T-helper 2 cell treated with Interferon-gamma antibody and Interleukin-4, amounts not matched to agents 5 μg/mL and 100 μg/mL, for 36 hours (primary cell): ENCODE measurements at places on chromosomes 1 and 21.
A peak's percentile ranks its signal among the peaks of the same experiment; 100 is the strongest.

DNA sequence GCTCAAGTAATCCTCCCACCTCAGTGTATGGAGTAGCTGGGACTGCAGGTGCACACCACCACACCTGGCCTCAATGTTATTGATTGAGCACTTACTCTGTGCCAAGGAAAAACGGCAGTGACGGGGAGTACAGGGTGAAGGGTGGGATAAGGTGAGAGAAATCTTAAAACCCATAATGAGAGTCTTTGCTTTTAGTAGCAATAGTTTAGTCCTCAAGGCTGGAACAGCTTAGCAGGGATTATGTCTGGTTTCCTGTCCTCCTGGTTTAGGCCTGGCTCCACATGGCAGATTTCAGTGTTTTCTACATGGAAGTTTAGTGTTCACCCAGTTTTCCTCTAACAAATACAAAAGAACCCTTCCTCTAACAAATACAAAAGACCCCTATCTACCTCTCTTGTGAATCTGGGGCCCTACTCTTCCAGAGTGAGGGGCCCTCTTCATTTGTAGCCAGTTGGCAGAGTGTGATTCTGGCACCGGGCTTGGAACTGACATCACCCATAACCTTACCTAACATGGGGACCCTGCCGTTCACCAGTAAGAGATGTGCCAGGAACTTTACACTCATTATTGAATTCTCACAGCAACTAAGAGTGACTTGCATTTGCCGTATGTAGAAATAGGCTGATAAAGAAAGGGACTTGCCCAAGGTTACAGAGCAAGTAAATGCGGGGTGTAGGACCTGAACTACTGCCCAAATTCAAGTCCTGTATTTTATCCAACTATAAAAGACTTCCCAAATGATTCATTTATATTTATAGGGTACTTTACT lies 6.9 kb downstream of the ZNF691 start:
- DNase-seq = no peak

DNA sequence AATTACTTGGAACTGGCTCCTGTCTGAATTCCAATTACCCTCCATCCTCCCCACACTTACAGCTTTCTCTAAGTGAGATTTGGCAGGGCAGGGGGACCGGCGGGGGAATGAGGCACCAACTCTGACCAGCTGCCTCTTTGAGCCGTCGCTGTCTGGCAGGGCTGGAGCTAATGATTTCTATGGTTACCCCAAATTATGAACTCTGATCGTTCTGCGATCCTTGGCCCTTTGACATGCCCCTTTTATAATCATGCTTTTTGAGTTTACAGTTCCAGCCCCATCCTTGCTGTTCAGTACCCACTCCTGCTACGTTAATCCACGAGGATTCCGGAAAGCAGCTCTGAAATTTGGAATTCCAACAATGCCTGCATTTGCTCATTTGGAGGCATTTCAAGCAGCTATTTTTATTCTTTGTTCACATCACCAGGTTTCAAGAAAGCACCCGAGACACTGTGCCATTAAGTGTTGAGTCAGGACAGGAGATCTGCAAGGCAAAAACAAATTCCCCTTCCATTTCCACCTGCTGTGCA lies 54.6 kb upstream of the LBR start:
- no peak for DNase-seq

DNA sequence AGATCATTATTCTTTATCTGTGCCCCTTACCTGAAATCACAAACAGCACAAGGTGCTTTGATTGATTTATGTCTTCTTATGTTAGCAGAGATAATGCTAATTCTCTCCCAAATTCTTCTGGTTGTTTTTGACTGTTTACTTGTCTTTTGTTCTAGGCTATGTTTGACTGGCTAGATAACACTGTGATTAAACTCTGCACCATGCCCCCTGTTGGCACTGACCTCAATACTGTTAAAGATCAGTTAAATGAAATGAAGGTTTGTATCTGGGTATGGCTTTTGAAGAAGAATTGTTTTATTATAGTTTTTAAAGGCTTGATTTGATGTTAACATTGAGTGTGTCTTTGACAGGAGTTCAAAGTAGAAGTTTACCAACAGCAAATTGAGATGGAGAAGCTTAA lies 49.6 kb upstream of the BMP8A start:
- DNase-seq = no peak

DNA sequence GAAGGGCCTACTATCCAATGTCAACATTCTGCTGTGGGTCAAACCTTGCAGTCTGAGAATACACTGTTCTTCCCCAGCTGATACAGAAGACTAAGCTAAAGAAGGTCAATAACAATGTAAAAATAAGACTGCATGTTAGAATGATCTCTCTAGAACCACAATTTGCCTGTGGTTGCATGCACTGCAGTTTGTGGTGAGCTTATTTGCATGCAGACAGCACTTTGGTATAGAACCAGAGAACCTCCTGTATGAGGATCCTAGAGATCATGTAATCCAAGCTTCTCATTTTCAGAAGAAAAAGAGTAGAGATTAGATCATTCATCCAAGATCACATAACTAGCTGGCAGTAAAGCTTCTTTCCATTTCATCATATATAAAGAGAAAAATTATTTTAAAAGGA lies 15.8 kb downstream of the SYNJ1 start:
- DNase-seq = peak; percentile 27

- DNase-seq = no peak
Measured at GRCh38 chr1:29256394-29256793, 20.1 kb downstream of the PTPRU start.

- DNase-seq = no peak
Measured at GRCh38 chr1:20142001-20142710, 3.0 kb downstream of the PLA2G2F start.

GRCh38 chr1:57353654-57354053 lies 70.2 kb downstream of the DAB1 start:
- DNase-seq = no peak

GRCh38 chr1:59288046-59288445 lies 8.8 kb upstream of the FGGY start:
- DNase-seq = no peak

DNA sequence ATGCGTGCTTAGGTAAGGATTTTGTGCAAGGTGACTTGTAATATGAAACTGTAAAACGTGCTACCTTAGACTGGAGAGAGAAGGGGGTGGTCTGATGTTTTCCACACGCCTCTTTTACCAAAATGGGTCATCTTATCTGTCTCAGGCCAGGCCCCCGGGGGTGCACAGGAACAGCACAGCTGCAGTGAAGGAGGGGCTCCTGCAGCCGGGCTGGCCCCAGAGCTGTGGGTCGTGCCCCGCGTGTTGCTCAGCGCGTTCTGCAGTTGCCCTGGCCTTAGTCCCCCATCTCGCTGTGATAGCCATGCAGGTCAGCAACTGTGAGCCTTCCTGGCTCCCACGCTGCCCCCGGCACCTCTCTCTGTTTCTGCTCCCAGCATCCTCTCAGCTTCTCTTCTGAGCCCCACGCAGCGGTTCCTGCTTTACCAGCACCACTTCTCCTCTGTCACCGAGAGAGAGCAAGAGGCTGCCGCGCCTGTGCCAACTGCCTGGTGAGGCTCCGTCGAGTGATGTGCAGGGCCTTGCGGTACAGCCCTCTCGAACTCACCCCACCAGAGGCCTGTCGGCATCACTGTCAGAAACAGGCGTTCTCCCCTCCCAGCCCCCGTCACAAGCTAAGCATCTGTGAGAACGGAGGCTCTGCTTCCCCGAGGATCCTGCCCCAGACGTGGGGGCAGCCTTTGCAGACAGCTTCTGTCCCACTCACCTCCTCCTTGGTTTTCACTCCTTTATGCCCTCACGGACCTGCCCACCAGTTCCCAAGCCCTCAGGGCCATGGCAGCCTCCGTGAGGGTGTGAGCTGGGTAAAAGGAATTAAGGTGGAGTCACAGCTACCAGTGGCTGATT lies 73.3 kb downstream of the ADARB1 start:
- no peak for DNase-seq

GRCh38 chr1:203629016-203629506 lies 2.4 kb downstream of the ATP2B4 start:
- no peak for DNase-seq

- DNase-seq = no peak
Measured at GRCh38 chr1:200166411-200166810, 138.9 kb downstream of the NR5A2 start.

GRCh38 chr1:179754041-179754624 lies 11.0 kb downstream of the FAM163A start:
- no peak for DNase-seq

DNA sequence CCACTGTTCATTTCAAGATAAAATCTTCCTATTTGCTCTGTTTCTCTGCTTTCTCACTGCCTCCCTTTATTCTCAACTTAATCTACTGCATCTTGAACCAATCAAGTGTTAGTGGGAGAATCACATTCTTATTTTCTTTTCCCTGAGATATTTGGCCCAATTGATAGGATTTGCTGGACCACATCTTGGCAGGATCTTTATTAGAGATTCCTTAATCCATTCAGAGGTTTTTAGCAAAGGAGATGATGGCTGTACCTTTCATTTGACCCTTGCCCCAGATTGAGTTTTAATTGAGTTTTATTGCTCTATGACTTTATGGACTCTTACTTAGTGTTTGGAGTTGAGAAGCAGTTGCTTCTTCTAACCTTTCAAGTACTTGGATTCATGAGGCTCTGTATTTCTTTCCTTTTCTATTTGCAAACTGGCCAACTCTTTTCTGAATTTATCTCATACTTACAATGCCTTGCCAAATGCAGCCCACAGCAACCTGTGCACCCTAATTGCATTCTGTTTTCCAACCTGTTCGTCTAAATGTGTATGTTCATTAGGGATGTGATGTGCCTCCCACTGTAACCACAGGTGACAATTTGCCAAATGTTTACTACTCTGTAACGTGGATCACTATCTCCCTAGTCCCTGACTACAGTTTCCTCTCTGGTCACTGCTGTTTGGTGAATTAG lies 274.8 kb upstream of the KAZN start:
- no peak for DNase-seq

DNA sequence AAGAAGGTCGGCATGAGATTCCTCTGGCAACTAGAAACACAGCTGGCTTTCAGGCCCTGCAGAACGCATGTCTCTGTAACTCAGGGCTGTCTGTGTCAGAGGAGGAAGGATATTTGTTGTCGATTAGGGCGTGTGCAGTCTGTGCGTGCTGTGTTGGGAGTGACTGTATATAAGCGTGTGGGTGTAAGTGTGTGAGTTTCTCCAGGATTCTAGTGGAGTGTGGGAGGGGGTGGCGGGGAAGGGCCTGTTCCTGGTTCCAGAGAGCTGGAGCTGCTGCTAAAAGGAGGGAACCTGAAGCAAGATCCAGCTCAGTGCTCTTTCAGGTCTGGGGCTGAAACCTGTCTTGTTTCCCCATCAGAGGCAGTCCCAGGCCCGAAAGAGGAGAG lies 74.3 kb downstream of the SLC16A1 start:
- DNase-seq = no peak

DNA sequence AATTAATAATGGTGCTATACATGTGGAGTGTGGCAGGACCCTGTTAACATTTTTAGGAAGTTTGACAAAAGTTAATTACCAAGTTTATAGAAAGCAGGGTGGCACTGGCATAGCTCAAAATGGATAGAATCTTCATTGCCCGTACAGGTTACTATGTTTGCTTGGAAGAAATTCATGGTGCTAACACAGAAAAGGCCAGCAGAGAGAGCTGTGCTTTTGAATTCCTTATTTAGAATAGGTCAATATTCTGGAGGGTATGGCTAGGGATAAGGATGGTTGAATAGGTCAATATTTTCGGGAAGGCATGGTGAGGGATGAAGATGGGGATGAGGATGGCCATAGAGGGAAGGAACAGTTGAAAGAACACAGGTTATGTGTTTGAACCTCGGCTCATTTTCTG lies 345.1 kb downstream of the LMO4 start:
- no peak for DNase-seq

DNA sequence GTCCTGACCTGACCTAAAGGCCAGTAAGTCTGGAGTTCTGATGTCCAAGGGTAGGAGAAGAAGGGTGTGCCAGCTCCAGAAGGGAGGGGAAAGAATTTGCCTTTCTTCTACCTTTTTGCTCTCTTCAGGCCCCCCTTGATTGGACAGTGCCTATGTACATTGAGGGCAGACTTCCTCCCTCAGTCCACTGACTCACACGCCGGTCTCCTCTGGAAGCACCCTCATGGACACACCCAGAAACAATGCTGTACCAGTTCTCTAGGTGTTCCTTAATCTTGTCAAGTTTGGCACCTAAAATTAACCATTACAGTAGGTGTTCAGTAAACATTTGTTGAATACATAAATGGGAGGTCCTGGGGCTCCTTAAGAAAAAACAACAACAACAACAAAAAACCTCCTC lies 51.0 kb upstream of the POU2F1 start:
- DNase-seq = no peak

GRCh38 chr1:165068741-165069140 lies 287.8 kb downstream of the LMX1A start:
- no peak for DNase-seq

DNA sequence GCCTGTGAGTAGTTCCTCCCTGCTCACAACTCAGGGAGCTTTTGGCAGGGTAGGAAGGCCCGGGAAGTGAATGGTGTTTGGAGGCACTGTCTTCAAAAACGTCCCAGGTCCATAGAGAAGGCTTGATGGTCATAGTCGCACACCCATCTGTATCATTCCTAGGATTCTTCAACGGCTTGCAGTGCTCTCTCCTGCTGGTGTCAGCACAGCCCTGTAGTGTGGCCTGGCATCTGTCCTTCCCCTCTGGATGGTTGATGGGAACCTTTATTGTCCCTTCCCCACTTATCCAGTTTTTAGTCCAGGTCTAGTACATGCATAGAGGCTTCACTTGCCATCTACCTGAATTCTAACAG lies 142.8 kb upstream of the HOOK1 start:
- DNase-seq = no peak

DNA sequence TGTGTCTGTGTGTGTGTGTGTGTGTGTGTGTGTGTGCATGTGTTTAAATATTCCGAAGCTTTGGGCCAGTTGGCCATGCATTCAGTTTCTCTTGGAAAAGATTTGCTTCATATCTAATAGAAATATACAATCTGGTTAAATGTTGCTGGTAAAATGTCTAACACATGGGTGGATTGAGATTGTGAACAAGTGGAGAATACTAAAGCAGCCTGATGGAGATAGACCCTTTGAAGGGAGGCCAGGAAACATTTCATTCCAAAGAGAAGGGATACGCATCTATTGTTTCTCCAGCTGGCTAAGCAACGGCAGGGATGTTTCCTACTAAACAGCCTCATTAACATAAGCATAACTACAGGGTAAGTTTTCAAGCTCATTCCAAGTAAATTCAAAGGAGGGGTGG lies 257.5 kb upstream of the PTBP2 start:
- no peak for DNase-seq

- no peak for DNase-seq
Measured at GRCh38 chr1:112517231-112517630, 8.5 kb downstream of the WNT2B start.
